ENCODE measurements at places on chromosomes 5 and 9.

- no peak for DNase-seq
Observed at GRCh38 chr5:173823721-173824567, 64.2 kb upstream of the CPEB4 start.

DNA sequence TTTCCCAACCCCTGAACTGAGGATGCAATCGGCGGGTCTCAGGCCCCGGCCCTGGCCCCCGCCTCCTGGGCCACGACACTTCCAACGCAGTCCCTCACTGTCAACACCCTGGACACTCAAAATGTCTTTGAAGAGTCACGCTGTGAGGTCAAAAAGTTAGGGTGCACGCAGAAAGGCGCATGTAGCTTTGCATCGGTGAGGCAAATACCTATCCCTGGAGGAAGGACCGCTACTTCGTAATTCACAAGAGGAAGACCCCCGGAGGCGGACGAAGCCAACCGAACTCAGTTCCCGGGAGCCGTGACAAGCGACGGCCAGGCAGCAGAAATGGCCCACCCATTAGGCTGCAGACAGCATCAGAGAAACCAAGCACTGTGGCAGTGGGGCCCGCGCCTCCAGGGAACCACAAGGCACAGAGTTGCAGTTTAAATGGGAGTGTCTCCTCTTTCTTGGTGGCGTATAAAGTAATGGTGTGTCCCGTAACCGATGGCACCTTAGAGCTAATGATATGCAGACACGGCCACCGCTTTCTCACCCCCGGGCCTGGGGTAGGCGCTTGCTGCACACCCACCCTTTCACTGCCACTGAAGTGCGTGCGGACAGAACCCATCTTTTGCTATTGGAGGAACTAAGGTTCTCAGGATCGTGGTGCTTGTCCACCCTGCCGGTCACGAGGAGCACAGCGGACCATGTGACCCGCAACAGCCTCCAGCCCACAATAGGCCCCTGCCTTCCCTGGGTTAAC, 9.0 kb downstream of the ADAMTS2 start:
- DNase-seq: no peak

GRCh38 chr5:13780081-13780480, 164.4 kb downstream of the DNAH5 start:
- DNase-seq: no peak

GRCh38 chr5:180467989-180468731, 26.0 kb upstream of the CNOT6 start:
- no peak for DNase-seq

GRCh38 chr5:7745882-7746610, 104.9 kb downstream of the CFAP90 start:
- DNase-seq: no peak

GRCh38 chr5:133824661-133825254, 143.7 kb downstream of the C5orf15 start:
- no peak for DNase-seq

DNA sequence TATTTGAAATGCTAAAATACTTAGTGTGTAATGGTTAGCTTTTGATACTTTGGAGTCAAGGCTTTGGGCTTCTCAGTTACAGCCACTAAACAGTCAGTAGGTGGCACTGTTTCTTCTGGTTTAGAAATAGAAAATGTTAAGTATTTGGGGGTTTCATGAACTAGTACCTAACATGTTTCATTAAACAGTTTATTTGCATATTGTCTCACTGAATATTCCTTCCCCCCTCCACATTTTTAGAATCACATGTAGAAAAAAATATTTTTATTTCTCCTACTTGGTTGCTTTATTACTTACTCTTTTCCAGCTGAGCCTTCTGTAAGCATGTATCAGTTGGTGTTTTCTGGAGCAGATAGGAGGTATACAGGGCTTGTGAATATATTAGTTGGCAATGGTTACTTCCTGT, 48.0 kb downstream of the IPO11 start:
- DNase-seq: no peak

DNA sequence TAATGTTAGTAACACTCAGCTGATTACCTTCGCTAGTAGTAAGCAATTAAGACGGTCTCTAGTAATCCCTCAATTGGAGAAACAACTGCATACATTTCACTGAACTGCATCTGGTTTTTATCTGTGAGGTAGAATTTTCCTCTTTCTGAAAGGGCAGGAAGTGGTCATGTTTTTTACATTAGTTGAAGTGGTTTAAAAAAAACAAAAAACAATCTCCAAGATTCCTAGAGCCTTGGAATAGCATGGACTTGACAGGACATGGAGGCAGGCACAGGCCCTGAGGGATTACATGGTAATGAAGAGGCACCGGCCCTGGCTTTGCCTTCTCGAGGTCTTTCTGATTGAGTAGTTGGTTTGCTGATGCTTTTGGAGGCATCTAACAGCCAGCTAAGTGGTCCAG, 25.8 kb downstream of the THBS4 start:
- DNase-seq: no peak

- DNase-seq: no peak
Observed at GRCh38 chr9:89576404-89576839, 28.4 kb upstream of the GADD45G start.

- DNase-seq: no peak
Observed at GRCh38 chr5:138752341-138752950, 779 bp upstream of the CTNNA1 start.
